ENCODE measurements at places on chromosomes 12 and 14.

DNA sequence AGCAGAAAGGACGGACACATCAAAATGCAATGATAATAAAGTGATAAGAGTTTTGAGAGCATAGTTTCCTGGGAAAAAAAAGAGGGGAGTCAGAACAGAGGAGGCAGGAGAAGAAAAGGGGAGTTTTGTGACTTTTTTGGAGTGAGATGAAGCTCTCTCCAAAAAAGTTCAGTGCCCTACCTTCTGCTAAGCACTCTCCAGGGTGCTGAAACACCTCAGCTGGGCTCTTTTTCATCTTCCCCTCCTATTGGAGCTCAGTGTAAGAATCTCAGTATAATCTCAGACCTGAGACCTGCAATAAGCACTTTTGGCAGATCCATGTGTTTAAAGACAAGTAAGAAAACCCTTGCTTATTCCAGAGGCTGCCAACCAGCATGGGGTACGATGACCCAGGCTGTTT, 58.9 kb upstream of the SRRM4 start:
- no peak for DNase-seq

- DNase-seq: no peak
These were observed 146.8 kb upstream of the RASSF8 start for GRCh38 chr12:25811656-25812126.

DNA sequence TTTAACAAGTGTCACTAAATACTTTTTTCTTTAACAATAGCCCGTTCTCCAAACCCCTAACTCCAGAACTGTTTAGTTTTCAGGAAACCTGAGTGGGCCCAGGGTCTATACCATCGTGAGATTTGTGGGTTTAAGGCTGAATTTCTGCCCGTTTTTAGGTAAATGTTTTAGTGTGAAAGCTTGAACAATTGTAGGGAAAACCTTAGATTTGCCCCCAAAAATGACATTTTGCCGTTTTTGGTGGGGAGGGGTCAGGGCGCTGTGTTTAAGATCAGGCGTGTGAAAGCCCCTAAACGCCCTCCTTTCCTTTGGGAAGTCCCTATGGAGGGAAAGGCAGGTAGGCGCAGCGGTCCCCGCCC, 320 bp upstream of the PRPF39 start:
- no peak for DNase-seq

DNA sequence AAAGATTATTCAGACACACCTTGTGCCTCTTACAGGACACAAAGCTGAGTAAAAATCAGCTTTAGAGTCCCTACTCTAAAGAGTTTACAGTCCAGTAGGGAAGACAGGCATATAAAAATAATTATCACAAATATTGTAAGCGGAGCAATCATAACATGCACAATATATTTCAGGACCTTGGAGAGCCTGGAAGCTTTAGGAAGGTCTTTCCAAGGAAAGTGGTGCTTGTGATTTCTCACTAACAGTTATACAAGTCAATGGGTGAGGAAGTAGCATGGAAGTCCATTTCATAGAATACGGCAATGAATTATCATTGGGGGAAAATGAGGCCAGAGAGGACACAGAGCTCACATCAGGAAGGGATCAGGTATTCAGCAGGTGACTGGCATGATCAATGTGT, 268.3 kb downstream of the C12orf50 start:
- DNase-seq: no peak

DNA sequence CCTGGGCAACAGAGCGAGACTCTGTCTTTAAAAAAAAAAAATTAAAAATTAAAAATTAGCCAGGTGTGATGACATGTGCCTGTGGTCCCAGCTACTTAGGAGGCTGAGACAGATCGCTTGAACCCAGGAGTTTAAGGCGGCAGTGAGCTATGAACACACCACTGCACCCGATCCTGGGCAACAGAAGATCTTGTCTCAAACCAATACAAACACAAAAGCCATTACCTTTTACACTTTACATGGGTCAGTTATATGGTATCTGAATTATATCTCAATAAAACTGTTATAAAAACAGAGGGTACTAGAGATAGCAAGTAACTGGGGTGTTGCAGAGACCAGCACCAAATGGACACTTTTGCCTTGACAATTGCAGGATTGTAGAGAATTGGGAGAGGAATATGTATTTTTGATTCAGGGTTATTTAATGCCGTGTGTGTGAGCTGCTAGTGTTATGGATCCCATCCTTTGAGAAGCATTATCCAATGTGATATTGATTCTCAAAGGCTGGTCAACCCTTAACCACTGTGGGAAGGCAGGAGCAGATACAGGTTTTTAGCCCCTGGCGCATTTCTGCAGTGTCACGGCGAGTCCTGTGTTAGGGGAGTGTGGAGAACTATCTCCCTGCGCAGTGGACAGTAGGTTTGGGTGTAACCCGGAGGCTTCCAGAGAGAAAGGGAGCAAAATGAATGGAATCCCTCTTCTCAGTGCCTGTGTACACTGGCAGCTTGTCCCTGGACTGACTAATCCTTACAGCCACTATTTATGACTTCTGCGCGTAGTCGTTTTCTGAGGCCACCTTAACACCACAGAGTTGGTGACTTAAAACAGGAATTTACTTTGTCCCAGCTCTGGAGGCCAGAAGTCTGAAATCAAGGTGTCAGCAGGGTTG, 4.3 kb downstream of the PSMD9 start:
- no peak for DNase-seq

DNA sequence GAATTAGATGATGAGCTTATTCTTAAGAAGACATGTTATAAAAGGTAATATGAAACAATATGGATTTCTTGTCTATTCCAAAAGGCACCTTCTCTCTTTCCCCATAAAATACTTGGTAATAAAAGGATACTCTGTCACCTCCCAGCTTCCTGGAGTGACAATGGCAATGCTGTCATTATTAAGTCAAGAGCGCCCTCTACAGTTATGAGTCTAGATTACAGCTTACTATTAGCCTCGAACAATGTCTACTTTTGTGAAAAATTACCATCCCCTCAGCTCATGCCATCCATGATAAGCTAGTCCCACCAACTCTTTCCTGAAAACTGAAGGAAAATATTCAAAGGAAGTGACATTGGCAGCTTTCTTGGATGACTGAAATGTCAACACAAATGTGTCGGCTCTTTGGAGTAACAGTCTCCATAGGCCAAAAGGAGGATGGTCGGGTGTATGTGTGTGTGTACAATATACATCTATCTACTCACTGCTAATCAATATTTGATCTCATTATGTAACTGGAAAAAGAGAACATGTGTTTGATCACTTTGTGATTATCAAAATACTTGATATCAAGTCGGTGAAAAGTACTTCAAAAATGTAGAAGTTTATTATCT, 48.7 kb upstream of the CDKN3 start:
- no peak for DNase-seq

GRCh38 chr12:90268574-90268973, 559.9 kb upstream of the ATP2B1 start:
- DNase-seq: no peak

- DNase-seq: no peak
These were observed 49.2 kb downstream of the GALNT4 start for GRCh38 chr12:89475203-89475990.

DNA sequence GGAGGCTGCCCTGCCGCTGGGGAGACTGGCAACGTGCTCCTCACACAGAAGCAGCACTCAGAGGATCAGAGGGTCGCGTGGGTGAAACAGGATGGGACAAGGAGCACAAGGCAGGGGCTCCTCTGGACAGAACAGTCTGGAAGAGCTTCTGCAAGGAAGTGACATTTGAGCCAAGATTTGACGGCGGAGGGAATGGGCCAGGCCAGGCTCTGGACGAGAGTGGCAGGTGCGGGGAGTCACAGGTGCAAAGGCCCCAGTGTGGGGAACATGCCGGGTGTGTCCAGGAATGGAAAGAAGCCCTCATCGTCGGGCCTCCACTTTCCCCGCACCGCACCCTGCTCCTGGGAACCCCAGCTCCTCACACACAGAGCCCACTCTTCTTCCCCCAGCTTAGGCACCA, 84.0 kb downstream of the RFLNA start:
- DNase-seq: no peak

DNA sequence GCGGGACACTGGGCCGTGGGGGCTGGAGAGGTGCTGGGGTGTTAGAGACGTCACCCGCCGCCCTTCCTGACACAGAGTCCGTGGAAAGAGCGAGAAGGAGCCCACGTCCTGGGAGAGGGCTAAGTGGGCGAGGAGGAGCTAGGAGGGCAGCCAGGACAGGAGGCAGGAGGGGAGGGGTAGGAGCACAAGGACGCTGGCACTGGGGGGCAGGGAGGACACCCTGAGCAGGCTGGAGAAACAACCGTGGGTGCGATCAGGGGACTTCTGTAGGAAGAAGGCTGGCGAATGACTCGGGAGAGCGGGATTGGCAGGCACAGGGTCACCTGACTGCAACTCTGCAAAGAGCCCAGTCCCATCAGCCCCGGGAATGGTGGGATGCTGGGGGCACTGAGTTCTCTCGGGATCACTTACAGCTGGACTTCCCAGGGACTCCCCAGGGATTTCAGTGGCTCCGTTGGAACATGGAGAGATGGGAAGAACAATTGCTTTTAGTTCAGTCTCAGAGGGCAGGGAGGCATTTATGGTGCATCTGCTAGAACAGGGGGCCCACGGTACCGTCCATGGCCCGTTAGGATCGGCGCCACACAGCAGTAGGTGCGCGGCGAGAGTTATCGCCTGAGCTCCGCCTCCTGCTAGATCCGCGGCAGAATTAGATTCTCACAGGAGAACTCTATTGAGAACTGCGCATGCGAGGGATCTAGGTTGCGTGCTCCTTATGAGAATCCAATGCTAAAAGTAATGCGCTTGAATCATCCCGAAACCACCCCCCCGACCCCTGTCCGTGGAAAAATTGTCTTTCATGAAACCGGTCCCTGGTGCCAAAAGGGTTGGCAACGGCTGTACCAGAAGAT, 24.3 kb downstream of the UBR7 start:
- no peak for DNase-seq

GRCh38 chr14:70152704-70153103, 36.0 kb downstream of the SLC8A3 start:
- no peak for DNase-seq

DNA sequence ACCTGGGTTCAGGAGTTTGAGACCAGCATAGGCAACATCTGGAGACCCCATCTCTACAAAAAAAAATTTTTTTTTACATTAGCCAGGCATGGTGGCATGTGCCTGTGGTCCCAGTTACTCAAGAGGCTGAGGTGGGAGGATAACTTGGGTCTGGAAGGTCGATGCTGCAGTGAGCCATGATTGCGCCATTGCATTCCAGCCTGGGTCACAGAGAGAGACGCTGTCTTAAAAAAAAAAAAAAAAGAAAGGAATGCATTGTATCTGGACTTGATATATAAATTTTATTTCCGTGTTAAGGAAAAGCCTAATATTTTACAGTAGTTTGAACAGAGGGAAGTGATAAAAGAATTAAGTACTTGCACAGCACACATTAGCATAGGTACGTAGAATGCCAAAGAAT, 97.2 kb downstream of the ZC3H14 start:
- no peak for DNase-seq

- DNase-seq: no peak
These were observed 16.3 kb upstream of the RNF34 start for GRCh38 chr12:121383601-121384021.

GRCh38 chr12:89693639-89694202, 14.9 kb downstream of the ATP2B1 start:
- DNase-seq: no peak

DNA sequence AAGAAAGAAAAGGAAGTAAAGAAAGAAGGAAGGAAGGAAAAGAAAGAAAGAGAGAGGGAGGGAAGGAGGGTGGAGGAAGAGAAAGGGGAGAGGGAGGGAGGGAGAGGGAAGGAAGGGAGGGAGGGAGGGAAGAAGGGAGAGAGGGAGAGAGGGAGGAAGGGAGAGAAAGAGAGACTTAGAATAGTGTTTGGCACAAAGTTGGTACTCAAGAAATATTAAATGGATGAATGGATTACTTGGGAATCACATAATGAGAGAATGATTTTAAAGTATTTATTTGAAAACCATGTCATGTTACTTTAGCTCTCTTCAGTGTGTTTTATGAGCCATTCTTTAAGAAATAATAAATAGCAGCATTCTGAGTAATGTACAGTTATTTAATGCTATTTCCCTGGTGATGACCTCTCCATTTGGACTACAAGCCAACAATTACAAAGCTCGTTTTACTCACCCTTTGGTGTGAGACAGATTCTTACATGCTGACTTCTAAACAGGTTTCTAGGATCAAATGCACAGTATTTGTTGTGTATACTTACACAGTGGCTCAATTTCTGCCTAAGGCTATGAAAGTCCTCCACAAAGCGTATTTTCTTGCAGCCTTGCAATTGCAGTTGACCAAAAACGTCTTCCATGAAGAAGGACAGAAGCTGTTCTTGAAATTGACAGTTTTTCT, 861 bp downstream of the IL26 start:
- DNase-seq: no peak

DNA sequence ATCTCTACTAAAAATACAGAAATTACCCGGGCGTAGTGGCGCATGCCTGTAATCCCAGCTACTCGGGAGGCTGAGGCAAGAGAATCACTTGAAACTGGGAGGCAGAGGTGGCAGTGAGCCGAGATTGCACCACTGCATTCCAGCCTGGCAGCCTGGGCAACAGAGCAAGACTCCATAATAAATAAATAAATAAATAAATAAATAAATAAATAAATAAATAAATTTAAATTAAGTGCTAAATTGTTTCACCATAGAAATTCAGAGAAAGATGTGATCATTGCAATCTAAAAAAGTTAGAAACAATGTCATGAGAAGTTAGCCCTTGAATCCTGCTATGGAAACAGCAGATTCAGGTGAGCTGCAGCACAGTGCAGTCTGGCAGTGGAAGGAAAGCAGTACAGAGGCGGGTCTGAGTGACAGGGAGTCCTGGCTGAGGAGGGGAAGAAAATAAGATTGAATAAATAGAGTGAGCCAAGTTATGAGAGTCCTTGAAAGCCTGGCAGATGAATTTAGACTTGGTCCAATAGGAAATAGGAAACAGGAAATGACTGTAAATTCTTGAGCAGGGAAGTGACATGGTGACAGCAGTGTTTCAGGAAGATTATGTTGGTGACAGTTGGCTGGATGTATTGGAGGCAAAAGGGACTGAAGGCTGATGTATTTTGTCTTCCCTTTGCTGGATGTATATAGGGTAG, 241.5 kb downstream of the GXYLT1 start:
- no peak for DNase-seq

DNA sequence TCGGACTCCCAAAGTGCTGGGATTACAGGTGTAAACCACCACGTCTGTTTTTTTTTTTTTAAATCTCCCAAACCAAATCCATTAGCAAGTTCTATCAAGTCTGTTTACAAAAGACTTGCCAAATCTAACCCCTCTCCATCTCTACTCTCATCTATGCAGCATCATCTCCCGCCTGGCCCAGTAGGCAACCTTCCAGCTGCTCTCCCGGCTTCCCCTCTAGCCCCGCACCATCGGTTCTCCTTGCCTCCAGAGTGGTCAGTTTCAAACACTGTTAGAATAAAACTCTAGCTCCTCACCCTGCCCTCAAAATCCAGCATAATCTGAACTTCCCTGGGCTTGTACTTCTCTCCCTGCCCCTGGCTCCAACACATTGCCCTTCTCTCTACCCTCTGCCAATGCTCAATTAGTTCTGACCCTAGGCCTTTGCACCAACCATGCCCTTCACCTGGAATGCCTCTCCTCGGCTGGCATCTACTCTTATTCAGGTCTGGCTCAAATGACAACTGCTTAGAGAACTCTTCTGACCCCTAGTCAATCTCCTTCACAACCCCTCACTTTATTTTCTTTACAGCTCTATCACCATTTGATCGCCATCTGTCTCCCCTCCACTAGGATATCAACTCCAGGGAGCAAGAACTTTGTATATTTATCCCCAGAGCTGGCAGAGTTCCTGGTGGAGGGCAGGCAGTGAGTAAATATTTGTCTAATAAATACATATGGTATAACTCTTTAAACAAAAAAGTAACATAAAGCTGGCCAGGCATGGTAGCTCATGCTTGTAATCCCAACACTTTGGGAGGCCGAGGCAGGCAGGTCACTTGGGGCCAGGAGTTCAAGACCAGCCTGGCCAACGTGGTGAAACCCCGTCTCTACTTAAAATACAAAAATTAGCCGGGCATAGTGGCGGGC, 4.9 kb downstream of the WSB2 start:
- DNase-seq: no peak
